ENCODE measurements at places on chromosomes 4 and X.

DNA sequence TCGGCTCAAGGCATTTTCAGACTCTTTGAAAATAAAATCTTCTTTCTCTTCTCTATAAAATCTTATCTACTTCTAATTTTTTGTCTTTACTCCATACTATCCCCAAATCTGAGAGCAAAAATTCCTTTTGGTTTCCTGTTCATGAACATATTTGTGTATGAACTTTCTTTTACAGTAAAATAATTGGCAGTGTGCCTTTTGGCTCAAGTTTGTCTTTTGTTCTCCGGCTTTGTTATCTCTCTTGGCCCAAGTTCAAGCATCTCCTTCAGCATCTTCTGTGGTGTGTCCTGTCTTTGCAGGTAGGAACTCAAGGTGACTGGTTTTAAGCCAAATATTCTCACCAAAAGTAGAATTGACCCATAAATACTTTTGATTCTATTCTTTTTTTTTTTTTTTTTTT is 276.6 kb upstream of the FAT1 start:
- DNase-seq: no peak

GRCh38 chr4:4711902-4712301 is 147.6 kb upstream of the MSX1 start:
- DNase-seq: no peak

DNA sequence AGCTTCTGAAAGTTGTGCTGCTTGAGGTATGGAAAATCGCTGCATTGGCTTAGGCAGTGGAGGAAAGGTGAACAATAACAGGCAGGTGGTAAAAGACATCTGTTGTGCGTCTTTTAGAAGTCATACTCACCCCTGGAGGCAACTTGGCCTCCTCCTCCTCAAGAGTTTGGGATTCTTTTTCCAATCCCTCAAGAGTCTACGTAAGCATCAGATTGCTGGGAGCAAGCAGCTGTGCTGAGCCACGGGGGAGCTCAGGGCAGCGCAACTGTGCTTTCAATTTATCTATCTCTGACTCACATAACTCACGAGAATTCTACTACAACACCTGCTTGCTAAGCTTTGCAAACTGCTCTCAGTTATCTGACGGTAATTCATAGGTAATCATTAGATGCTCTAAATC is 6.4 kb upstream of the RBMX2 start:
- DNase-seq: no peak

DNA sequence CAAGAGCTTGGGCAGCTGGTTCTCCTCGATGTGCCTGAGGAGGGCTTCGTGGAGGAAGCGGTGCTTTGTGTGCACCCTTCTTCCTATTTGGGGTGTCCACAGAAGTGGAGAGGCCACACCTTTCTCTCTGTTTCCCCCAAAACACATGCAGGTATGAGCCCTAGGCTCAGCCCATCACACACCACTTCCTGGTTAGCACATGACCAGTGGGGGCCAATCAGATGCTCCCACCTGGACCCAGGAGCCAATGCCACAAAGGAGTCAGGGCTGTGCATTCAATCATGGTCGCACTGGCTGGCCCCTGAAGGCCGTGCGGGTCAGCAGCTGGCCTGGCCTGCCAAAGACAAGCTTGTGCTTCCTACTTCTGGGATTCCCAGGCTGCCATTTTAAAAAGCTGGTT is 51.4 kb downstream of the PPP2R2C start:
- DNase-seq: no peak

GRCh38 chr4:47668810-47669408 is 169.0 kb downstream of the CORIN start:
- DNase-seq: no peak

DNA sequence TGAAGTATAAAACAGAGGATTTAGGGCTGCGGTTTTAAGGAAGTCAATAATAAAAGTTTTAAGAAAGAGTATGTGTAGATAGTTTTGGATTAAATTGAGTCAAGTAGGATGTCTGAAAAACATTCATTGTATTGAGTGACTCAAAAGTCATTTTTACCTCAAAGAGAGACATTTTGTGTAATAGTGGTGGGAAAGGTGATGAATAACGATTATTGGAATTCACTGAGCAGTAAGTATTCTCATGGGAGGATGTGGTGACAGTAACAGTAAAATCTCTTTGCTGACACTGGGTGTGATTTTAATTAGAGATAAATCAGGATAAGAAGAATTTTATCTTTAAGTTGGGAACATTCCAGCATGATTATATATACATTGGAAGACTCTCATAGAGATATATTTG is 233.6 kb downstream of the PDHA2 start:
- DNase-seq: no peak

GRCh38 chrX:153636716-153637115 is 10.3 kb upstream of the DUSP9 start:
- DNase-seq: no peak

- no peak for DNase-seq
Measured at GRCh38 chr4:104429150-104429741, 65.4 kb downstream of the CXXC4 start.

- DNase-seq: no peak
Measured at GRCh38 chr4:88097781-88098180, 60.7 kb downstream of the ABCG2 start.

DNA sequence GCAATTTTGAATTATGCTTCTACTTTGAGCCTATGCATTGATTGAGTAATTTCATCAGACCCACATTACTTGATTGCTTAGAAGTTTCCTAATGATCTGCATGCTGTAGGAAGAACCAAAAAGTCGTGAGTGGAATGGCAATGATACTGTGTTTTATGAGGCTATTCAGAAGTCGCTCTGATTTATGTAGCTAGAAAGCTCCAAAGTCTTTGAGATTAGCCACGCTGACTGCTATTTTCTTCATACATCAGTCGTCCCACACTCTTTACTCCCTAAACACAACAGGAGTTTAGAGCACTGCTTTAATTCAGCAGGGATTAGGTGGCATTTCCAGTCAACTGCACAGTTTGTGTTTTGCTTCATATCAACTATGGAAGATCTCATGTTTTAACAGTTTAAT is 4.1 kb downstream of the GRID2 start:
- DNase-seq: no peak

DNA sequence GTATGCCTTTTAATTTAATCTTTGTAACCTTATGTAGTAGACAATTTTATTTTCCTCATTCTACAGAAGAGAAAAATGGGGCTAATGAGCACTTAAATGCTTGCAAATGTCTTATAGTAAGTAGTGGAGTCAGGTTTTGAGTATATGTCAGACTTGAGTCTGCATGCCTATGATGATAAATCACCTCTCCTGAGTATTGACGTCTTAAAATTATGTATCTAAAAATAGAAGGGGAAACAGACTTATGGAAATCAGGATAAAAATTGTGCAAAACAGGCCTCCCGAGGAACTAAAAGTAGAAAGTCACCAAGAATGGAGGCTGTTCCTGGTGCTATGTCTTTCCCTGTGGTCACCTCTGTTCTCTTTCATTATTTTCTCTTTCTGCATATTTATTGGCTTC is 92.7 kb downstream of the STIM2 start:
- no peak for DNase-seq

- DNase-seq: no peak
Measured at GRCh38 chr4:99054428-99054994, 34.1 kb downstream of the ADH5 start.

DNA sequence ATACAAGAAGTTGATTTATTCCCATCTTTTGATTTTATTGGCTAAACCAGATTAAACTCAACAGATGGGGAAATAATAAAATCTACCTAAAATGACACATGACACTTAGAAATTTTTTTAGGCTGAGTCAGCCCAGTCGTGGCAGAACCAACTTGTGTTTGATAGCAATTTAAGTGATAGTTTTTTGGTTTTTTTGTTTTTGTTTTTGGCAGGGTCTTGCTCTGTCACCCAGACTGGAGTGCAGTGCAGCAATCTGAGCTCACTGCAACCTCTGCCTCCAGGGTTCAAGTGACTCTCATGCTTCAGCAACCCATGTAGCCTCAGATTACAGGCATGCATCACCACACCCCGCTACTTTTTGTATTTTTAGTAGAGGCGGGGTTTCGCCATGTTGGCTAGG is 370.3 kb upstream of the NOCT start:
- DNase-seq: no peak

GRCh38 chrX:6980981-6981380 is 166.5 kb upstream of the STS start:
- DNase-seq: no peak

GRCh38 chr4:76948443-76949275 is 893 bp upstream of the SEPTIN11 start:
- DNase-seq: peak; percentile 50

DNA sequence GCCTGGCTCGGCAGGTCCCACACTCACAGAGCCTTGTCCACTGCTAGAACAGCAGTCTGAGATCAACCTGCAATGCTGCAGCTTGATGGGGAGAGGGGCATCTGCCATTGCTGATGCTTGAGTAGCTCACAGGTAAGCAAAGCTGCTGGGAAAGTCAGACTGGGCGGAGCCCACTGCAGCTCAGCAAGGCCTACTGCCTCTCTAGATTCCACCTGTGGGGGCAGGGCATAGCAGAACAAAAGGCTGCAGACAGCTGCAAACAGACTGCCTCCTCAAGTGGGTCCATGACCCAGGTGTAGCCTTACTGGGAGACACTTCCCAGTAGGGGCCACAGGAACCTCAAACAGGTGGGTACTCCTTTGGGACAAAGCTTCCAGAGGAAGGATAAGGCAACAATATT is 110.6 kb upstream of the ADAMTS3 start:
- DNase-seq: no peak

DNA sequence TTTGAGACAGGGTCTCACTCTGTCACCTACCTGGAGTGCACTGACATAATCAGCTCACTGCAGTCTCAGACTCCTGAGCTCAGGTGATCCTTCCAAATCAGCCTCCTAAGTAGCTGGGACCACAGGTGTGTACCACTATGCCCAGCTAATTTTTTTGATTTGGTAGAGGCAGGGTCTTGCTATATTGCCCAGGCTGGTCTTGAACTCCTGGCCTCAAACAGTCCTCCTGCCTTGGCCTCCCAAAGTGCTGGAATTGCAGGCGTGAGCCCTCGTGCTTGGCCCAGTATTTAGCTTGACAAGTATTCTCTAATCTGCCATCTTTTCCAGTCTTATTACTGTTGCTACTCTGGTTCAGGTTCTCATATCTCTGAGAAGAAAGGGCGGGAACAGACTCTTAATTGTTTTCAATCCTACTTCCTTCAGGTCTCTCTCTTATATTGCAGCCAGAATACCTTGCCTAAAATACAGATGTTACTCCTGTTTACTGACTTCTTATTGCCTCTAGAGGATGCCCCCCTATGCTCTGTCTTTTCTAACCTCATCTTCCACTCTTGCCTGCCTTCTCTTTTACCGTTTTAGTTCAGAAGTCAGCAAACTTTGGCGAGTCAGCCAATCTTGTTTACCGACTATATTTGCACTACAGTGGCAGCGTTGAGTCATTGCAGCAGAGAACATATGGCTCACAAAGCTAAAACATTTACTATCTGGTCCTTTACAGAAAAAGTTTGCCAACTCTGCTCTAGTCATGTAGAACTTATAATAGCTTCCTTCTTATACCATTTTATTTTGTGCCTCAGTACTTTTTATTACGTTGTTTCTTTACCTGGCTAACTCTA is 19.0 kb downstream of the MRPL1 start:
- DNase-seq: no peak

DNA sequence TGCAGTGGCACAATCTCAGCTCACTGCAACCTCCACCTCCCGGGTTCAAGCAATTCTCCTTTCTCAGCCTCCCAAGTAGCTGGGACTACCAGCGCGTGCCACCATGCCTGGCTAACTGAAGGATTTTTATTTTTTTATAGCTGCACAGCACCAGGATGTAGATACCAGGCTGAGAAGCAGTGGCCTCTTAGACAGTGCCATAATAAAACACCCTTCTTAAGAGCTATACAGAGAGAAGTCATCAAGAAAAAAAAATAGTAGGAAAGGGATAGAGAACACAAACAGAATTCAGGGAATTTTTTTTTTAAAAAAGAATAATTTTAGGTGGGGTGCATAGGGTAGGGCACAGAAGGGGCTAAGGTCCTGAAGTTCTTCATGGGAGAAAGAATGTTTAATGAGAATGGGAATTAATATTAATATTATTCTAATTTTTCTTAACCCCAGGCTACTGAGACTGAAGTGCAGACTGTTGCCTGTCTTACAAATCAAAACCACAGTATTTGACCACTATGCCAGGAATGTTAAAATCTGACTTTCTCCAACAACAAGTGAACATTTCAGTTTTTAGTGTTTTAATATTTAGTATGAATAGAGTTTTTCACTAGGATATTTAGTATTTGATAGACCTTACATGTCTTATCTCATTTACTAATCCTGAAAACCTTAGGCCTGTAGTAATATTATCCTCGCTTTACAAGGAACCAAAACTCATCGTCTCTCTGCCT is 146.7 kb downstream of the KCNIP4 start:
- DNase-seq: no peak

GRCh38 chrX:154477891-154478477 is 1.1 kb downstream of the LAGE3 start:
- DNase-seq: no peak

GRCh38 chrX:132591719-132592275 is 103.0 kb upstream of the MBNL3 start:
- no peak for DNase-seq

GRCh38 chrX:134371133-134371532 is 88.8 kb upstream of the HPRT1 start:
- no peak for DNase-seq

DNA sequence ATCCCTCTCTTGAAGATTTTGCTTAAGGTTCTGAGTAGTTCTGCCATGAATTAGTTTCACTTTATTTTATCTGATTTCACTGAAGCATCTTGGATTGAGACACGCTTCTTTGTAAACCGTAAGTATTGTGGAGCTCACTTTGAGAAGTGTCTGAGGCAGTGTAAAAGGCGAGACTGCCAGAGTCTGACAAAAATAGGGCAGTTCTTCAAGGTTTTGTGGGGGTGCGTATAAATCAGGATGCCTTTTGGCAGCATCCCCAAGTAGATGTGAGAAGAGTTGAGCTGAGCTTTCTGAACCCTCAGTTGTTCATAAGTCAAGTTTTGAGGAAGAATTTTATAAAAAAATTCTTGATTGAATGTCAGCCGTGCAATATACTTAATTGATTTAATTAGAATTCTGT is 76.3 kb downstream of the RBPJ start:
- no peak for DNase-seq

DNA sequence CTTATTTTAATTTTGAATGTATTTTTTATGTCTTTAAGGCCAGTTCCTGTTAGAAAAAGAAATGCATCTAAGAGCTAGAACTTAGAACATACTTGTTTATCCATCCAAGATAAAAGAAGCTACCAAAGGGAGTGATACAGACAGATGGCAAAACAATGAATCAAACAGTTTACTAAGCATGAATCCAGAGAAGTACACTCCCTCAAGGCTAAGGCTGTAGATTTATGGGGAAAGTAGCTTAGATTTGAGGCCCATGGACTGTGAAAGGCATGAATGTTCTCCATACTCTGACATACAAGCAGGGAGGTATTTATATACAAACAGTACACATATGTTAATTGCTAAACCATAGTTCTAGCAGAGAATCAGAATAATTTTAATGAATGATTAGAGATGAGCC is 255.3 kb upstream of the NRK start:
- no peak for DNase-seq

- no peak for DNase-seq
Measured at GRCh38 chr4:184940500-184940899, 77.8 kb upstream of the HELT start.

- DNase-seq: no peak
Measured at GRCh38 chr4:1736812-1737211, 15.5 kb downstream of the TACC3 start.

- DNase-seq: no peak
Measured at GRCh38 chr4:41802590-41802989, 54.1 kb upstream of the PHOX2B start.

- no peak for DNase-seq
Measured at GRCh38 chr4:118867311-118868067, 21.2 kb upstream of the SYNPO2 start.

Data from 8988T (cell line).